ENCODE measurements at places on chromosomes 4 and X.

GRCh38 chrX:42797651-42798269 lies 19.8 kb upstream of the PPP1R2C start:
- DNase-seq, result no peak

GRCh38 chr4:74308215-74308614 lies at the start of gene EPGN:
EPGN (plus strand) TSS chr4:74308470; CDS start chr4:74308534, 64 bp downstream.
- no peak for DNase-seq

DNA sequence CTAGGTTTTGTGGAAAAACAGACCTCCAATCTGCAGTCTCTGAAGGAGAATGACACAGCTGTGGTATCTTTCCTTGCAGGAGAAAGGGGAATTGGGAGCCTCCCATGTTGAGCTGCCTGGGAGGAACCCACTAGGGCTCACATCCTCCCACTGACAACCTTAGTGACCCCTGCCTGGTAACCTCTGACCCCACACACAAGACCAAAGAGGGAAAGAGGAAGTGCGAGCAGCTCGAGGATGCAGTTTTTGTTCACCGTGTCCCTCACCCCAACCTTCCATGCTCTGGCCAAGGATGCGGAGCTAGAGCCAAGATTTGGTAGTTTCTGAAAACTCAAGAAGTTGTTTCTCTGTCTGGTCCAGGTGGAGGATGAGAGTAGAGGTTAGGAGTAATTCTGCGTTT lies 5.4 kb upstream of the ZXDA start:
- no peak for DNase-seq

DNA sequence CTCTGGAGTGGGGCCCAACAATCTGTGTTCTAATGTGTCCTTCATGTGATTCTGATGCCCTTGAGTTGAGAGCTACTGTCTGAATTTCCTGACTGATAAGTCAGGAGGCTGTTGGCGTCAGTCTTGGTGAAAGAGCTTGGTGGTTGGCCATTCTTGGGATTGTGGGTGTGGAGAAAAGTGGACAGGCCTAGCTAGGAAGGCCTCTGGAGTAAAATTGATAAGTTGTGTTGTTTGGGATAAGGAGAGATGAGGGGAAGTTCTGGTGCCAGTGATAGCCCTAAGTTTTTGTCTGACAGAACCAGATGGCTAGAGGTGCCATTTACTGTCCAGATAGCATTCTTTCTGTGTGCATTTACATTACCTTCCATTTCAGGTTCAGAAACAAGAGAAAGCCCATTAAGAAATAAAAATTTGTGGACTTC lies 11.7 kb downstream of the NSD2 start:
- DNase-seq, result no peak

- DNase-seq, result no peak
Measured at GRCh38 chrX:50707955-50708699, 105.9 kb downstream of the SHROOM4 start.

DNA sequence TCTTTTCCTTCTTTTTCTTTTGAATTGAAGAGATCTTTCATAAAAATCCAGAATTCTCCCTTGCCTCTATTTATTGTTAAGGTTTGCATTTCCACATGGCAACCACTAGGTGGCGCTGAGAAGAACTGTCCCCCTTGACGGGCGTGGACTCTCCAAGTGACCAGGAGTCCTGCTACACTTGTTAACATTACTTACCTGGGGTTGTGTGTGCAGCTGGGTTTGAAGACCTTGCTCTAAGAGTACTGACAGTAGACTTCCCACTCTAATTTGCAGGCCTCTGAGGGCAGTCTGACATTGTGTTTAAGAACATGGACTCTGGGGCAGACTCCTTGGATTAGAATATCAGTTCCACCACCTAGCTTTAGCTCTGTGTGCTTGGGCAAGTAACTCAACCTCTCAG lies 52.8 kb downstream of the GPRIN3 start:
- no peak for DNase-seq

DNA sequence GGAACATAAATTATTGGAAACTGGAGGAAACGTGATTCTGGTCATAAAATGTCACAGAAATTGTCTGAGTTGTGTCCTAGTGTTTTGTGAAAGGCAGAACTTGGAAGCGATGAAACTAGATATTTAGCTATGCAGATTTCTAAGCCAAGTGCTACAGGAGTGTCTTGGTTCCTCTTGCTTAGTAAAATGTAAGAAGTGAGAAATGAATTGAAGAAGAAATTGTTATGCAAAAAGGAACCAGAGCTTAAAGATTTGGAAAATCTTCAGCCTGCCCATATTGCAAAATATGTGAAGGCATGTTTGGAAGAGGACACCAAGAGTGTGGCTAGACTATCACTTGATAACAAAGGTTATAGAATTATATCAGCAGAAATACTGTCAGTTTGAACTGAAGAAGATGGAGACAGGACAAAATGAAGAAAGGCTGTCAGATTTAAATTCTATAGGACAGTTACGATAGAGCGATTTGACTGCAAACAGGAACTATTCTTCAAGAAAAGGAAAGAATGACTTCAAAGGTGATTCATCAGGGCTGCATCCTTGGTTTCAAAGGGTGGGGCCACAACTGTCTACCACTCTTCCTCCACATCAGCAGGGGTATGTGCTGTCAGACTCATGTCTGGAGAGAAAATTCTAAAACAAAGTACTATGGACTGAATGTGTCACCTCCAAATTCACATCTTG lies 9.4 kb upstream of the CDS1 start:
- no peak for DNase-seq

DNA sequence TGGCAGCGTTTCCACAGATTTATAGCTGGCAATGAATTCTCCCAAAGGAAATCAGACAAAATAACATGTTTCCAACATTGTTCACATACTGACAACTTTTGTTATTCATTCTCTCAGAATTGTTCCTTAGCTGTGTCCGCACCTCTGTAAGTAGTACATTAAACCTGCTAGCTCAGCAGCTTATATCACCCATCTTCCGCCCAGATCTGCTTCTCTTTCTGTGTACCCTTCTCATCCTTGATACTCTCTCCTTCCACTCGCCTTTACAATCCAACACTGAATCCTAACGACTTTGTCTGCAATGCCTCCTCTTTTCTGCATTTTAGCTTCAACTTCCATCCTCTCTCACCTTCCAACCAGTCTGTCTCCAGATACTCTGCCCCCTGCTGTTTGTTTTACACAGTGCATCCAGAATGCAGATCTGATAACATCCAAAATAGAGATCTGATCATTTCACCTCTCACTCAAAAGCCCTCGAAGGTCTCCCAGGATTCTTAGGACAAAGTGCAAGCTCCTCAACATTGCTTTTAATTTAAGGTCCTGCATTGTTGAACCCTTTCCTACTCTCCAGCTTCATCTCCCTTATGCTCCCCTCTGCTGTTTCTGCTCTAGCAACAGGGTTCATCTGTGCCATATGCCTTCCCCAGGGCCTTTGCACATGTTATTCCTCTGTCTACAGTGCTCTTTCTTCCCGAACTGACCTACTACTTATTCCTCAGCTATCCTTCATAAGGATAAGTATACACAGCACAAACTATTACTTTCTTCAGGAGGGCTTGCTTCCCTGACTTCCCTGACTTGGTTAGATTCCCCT lies 67.3 kb upstream of the VBP1 start:
- no peak for DNase-seq

- no peak for DNase-seq
Measured at GRCh38 chr4:31416498-31416897, 696.3 kb downstream of the PCDH7 start.

GRCh38 chr4:18954538-18954937 lies 933.0 kb upstream of the LCORL start:
- DNase-seq, result no peak

GRCh38 chr4:86679441-86679840 lies 85.3 kb downstream of the PTPN13 start:
- no peak for DNase-seq

GRCh38 chrX:151082077-151082948 lies 94.1 kb upstream of the GPR50 start:
- no peak for DNase-seq

DNA sequence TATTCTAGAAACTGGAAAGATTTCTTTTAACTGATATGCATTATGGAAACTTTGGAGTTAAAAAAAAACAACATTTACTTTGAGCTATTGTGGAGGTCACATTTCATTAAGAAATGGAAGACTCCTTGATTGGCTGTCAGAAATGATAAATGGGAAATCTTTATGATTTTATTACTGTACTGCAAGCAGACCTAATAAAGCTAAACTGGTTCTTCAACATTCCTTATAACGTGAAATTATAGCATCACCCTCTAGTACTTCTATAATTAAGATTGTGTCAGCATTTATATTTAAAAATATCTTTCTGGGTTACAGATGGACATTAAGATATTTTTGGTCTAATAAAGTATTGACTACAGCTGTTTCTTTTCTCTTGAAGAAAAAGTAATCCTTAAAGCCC lies 213.8 kb upstream of the PACRGL start:
- DNase-seq, result no peak

DNA sequence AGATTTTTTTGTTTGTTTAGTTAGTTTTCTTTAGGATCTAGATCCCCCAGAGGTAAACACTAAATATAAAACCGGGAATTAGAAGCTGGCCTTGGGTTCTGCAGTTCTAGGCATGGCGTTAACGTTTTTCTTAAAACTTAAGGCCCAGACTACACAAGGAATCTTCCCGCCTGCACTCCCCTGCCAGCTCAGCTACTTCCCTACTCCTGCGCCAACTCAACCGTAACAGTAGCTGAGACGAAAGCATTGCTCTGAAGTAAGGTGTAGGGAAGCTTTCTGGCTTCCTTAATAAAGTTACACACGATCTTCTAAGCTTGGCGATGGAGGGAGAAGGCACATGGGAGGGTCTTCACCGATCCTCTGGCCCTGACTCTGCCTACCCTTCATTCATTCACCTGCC lies 37.1 kb downstream of the CPE start:
- DNase-seq, result no peak

GRCh38 chr4:151315212-151315886 lies 10.1 kb downstream of the SH3D19 start:
- DNase-seq, result no peak

DNA sequence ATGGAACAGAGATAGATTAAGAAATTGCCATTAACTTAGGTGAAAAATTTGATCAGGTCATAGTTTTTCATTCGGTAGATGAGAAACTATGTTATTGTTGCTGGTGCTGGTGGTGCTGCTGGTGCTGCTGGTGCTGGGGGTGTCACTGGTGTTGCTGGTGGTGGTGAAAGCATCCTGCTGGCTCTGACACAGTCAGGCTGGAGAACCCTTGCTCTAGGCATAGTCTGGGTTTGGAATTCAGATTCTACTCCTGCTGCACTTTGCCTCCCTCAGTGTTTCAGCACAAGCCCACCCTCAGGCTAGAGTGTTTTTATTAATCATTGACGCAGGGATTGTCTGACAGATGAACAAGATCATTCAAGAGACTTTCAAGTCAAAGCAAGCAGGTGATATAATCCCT lies 80.2 kb downstream of the USP46 start:
- DNase-seq, result no peak

GRCh38 chrX:133306316-133306715 lies 88.2 kb upstream of the TFDP3 start:
- DNase-seq, result no peak

- no peak for DNase-seq
Measured at GRCh38 chrX:107542500-107542899, 85.8 kb upstream of the PRPS1 start.

GRCh38 chr4:7068279-7068842 lies 497 bp upstream of the GRPEL1 start:
- no peak for DNase-seq

DNA sequence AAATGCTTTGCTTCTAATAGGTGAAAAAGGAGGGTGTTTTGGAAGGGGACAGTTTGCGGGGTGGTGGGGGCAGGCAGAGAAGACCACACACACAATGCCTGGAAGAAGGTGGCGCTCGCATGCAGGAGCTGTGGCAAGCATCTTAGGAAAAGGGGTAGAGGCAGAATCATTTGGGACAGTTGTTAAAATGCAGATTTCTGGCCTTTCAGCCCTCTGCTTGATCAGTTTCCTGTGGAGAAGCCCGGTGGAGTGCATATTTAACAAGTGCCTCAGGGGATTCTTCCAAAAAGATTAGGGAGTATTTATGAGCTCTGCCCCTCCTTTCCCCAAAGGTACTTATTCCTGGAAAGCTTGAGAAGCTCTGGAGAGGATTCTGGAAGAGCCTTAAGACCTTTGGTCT lies 4.8 kb downstream of the NOCT start:
- no peak for DNase-seq
